Smooth muscle cell of the brain vasculature (primary cell): ENCODE measurements at places on chromosomes 5 and 9.

- DNase-seq: no peak
Measured at GRCh38 chr5:125138266-125138665, 391.8 kb upstream of the ZNF608 start.

GRCh38 chr5:64838803-64839202, 70.1 kb downstream of the CWC27 start:
- DNase-seq: no peak

- no peak for DNase-seq
Measured at GRCh38 chr5:39430461-39430860, 5.7 kb upstream of the DAB2 start.

- DNase-seq: no peak
Measured at GRCh38 chr5:11984196-11984595, 80.0 kb upstream of the CTNND2 start.

GRCh38 chr5:59039296-59040023, 456.6 kb downstream of the RAB3C start:
- DNase-seq: no peak

DNA sequence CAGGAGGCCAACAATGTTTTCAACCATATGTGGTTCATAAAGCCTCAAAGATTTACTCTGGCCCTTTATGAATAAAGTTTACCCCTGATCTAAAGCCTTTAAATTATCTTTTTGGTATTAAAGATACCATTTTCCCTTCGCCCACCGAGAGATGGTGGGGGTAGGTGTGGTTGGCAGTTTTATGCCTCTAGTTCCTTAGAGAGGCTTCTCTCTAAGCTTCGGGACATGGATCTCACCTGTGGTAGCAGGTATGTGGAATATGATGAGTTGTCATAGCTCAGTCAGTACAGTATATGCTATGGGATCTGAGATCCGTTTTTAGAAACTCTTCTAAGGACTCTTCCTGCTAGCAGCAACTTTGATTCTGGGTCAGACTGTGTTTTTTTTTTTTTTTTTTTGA, 2.3 kb downstream of the UQCRQ start:
- no peak for DNase-seq

- no peak for DNase-seq
Measured at GRCh38 chr5:8068078-8068477, 199.1 kb downstream of the MTRR start.

DNA sequence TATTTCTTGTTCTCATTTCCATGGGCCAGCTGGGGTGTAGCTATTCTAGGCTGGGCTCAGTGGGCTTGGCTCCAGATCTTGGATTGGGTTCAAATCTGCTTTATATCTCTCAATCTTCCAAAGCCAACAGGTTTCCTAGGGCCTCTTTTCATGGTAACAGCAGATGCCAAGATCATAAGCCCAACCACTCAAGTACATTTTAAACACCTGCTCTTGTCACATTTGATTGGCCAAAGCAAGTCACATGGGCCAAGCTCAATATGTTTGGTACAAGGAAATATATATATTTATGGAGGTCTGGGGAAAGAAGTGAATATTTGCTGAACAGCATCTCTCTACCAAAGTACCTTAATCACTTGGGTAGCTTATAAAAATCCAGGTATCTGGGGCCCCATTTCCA, 49.5 kb downstream of the MRRF start:
- no peak for DNase-seq

DNA sequence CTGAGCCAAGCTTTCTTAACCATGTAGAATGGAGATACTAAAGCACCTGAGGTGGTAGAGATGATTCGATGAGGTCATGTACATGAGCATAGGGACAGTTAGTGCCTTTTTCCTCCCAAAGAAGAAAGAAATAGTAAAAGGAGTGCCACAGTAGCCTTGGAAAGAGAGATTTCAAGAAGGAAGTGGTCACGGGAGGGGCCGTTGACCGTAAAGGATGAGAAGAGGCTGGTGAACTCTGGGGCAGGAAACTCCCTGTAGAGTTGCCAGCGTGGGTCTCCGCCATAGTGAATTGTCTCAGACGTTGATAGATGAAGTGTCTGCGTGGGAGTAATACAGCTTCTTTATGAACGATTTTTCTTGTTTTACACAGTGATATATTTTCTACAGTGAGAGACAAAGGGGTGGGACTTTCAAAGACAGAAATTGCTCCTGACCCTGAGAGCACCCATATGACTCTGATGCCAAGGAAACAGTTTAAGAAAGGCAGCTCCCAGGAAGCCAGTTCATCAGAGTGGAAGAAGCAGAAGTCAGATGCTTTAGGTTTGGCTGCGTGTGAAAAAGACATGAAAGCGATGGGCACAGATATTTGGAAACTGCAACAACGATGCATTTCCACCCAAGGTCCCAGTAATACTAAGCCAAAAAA, 41.3 kb downstream of the UGCG start:
- no peak for DNase-seq

- no peak for DNase-seq
Measured at GRCh38 chr9:125493384-125493783, 213.6 kb downstream of the MAPKAP1 start.

DNA sequence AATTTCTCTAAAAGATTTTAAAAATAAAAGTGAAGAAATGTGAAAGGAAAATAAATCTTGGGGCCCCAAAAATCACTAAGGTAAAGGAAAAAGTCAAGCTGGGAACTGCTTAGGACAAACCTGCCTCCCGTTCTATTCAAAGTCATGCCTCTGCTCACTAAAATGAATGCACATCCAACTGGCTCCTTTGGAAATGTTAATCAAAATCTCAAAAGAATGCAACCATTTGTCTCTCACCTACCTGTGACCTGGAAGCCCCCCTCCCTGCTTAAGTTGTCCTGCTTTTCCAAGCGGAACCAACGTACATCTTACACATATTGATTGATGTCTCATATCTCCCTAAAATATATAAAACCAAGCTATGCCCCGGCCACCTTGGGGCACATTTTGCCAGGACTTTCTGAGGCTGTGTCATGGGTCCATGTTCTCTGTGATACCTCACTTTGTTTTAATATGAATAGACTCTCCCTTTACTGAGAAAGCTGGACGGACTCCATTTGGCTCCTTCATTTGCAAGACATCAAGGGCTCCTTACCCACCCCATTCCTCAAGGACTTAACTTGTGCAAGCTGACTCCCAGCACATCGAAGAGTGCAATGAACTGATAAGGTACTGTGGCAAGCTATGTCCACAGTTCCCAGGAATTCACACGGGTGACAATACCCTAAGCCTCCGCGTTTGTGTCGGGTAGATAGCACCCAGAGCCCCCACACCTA, 164.3 kb downstream of the SMC2 start:
- DNase-seq: no peak

- DNase-seq: no peak
Measured at GRCh38 chr9:24464319-24464951, 81.3 kb downstream of the IZUMO3 start.
